Memory B cell (primary cell): ENCODE measurements at places on chromosomes 3 and 15.

- DNase-seq = no peak
These were observed 60.4 kb downstream of the RYK start for GRCh38 chr3:134190250-134190649.

DNA sequence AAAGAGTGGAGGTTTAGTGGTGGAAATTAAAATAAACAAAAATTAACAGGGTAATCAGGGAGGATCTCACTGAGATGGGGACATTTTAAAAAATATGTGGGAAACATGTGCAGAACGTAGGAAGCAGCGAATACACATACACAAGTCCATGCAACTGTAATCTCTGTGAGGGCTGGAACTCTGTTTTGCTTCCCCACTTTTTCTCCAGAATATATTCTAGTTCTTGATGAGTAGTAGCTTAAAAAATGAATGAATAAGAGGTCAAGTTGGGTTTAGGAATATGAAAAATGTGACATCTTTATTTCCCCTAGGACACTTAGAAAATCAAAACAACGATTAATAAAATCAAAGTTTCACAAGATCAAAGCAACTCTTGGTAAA, 312.2 kb upstream of the ZNF717 start:
- no peak for DNase-seq

- DNase-seq = no peak
These were observed 647.2 kb upstream of the UBE2E2 start for GRCh38 chr3:22555753-22556435.

- DNase-seq = no peak
These were observed 902 bp upstream of the ZCWPW2 start for GRCh38 chr3:28347374-28348264.

DNA sequence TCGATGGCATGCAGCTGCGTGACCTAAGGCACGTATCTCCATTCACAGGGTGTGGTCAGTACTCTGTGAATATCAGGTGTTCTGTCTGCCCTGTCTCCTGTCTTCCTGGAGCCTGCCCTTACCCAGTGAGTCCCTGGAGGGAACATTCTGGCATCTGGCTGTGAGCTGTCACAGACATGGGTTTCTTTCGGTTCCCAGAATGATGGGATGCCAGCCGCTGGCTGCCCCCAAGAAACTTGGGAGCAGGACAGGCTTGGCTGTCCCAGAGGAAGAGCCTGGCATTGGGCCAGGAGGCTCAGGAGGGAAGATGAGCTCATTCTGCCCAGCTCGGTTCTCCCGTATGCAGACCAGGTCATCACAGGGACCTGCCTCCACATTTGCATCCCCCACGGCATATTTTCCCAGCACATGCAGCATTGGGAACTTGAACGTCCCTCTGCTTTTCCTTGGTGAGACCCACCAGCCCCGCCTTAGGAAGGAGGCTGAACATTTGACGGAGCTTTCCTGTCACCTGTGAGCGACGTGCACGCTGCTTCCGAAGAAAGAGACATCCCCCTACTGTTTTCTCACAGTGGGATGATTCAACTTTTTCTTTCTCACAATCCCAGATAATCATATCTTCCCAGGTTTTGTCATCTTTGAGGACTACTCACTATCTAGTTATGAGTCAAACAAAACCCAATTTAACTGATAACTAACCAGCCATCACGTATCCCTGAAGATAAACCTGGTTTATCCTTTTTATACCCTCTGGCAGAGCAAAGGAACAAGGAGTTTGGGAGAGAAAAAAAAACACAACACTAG, 22.0 kb upstream of the PGPEP1L start:
- DNase-seq = no peak

GRCh38 chr3:189981668-189982067, 139.0 kb downstream of the P3H2 start:
- no peak for DNase-seq

DNA sequence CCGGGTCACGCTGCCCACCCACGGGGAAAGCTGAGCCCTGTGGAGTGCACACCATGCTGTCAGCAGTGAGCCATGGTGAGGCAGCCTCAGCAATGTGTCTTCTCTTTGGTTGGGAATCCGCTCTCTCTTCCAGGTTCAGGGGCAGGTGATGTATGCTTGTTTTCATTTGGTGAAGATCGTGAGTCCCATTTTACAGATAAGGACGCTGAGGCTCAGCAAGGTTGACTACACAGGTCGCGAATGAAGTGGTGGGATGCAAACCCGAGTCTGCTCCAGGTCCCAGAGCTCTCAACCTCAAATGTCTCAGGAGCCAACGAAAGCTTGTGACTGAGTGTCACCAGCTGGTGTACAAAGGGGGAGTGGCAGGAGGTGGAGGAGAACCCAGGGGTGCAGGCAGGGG, 74.3 kb downstream of the RPN1 start:
- no peak for DNase-seq

DNA sequence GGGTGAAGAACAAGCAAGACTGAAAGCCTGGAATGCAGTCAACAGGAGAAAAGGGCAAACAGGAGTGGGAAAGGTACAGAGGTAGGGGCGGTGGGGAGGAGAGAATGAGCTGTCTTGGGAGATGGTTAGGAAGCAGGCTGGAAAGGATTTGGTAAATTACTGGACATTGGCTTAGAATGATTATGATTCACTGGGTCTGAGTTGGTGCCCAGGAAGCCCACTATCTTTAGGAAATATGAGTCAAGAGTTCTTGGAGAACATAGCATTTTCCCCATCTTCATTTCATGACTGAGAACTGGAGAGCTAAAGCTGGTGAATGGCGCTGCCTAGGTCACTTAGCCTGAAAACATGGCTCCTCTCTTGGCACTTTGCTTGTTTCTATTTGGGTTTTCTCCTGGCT, 74.7 kb upstream of the C3orf80 start:
- DNase-seq = no peak

- no peak for DNase-seq
These were observed 298.0 kb upstream of the RBMS3 start for GRCh38 chr3:28982906-28983305.

- DNase-seq = no peak
These were observed 207.1 kb upstream of the PFN2 start for GRCh38 chr3:150177673-150178381.

- DNase-seq = no peak
These were observed 618.1 kb downstream of the RBMS3 start for GRCh38 chr3:29899021-29899420.

DNA sequence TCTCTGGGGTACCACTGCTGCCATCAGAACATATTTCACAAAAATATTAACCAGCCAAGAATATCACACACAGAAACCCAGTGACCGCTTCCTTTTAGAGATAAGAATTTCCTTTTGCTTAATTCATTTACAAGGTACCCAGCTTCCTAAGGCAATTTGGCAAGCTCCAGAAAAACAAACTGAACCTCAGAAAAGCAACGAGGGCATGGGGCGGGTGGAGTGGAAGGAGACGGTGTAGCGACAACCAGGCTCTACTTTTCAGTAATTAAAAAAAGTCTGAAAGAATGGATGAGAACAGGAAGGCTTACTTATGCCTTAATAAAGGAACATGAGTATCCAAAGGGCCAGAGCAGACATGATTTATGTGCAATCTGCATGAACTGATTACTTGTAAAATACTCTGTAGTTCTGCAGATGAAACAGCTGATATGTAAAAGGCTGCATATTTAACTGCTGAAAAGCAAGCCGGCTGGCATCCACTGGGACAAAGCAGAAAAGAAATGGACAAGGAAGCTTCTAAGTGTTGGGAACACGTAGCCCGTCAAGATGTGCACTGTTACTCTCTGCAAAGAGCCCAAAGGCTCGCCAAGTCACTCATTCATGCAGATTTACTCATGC, 18.6 kb downstream of the RFTN1 start:
- DNase-seq = no peak

- no peak for DNase-seq
These were observed 217.1 kb downstream of the GBE1 start for GRCh38 chr3:81544385-81544784.

GRCh38 chr3:42489116-42489936, 13.1 kb upstream of the VIPR1 start:
- peak; percentile 5 for DNase-seq

- DNase-seq = no peak
These were observed 8.8 kb downstream of the GNL3 start for GRCh38 chr3:52694528-52695189.

GRCh38 chr15:101544613-101544945, 55.1 kb upstream of the PCSK6 start:
- DNase-seq = no peak
